ENCODE measurements at places on chromosomes 7 and 10. TPM values are rescaled to one million over a fixed set of nuclear protein-coding genes. Genes with fewer than 3 reads are reported as not detected.

TMEM273 gene
- total RNA-seq, result 2.0 TPM

PIP gene
- not detected for total RNA-seq

ACSM6 gene
- not detected for total RNA-seq

GIMAP6 gene
- total RNA-seq, result 35.9 TPM

CYP2W1 gene
- total RNA-seq, result not detected

NPY4R2 gene
- not detected for total RNA-seq

DNA sequence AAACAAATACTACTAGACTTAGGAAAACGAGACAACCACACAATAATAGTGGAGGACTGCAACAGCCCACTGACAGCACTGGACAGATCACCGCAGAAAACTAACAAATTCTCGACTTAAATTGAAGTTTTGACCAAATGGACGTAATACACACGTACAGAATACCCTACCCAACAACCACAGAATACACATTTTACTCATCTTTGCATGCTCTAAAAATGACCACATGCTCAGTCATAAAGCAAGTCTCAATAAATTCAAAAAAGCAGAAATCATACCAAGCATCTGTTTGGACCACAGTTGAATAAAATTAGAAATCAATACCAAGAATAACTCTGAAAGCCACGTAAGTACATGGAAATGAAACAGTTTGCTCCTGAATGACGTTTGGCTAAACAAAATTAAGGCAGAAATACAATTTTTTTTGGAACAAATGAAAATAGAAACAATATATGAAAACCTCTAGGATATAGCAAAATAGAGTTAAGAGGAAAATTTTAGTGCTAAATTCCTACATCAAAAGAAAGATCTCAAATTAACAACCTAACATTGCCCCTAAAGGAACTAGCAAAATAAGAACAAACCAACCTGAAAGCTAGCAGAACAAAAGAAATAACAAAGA, 30.6 kb downstream of the MAPK8 start:
- no peak for DNase-seq

- DNase-seq, result no peak
These were observed 68.1 kb downstream of the CALN1 start for GRCh38 chr7:72343991-72344390.

DNA sequence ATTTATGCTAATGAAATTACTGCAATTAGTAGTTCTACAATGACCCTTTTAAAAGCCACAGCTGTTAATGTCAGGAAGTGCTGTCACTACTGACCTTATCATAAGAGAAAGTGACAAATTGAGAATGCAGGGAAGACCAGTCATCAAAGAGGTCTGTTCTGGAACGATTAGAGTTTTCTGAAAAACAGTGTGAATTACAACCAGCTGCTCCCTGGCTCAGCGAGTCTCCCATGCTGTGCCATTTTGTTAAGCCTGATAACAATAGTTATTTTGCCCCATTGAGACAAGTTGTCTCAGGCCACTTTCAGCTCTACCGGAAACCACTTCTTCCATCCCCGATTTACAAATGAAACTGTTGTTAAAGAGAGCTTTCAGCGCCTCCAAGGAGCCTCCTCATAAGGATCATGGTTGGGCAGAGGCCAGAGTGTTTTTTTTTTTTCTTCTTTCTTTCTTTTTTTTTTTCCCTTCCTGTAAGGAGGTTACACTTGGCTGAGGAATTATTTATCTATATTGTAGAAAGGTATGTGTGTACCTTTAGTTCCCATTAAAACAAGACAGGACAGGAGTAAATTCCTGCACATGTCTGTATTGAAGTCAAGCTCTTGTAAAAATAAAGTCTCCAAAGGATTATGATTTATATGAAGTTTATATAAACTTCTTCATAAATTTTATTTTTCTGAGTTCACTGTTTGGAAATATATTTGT, 173.6 kb downstream of the CDCA7L start:
- DNase-seq, result no peak

DNA sequence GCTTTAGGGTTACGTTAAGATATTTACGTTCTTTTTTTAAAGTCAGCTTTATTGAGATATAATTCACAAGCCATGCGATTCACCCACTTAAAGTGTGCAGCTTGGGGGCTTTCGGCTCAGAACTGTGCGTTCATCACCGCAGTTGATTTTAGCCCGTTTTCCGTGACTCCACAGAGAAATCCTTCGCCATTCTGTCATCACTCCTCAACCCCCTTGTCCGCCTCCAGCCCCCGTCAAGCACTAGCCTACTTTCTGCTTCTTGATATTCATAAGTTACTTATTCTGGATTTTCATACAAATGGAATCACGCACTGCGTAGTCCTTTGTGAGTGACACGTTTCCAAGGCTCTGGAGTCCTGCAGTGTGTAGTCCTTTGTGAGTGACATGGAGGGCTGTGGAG, 20.4 kb downstream of the FAM20C start:
- no peak for DNase-seq

DNA sequence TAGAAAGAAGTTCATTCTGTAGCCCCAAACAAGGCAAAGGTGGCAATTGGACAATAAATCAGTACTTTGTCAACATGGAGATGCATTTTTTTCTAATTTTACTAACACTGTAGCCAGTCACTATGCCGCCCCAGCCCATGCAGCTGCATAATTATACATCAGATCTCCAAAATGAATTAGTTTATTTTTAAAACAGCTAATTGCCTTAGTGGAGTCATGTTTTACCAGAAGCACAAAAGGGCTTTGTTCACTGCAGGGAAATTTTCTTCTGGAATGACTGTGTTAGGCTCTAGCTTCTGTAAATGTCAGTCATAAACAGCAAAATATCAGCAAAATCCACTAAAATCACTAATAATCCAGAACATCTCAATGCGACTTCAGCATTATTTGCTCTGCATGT, 20.1 kb upstream of the HDAC9 start:
- DNase-seq, result no peak

DNA sequence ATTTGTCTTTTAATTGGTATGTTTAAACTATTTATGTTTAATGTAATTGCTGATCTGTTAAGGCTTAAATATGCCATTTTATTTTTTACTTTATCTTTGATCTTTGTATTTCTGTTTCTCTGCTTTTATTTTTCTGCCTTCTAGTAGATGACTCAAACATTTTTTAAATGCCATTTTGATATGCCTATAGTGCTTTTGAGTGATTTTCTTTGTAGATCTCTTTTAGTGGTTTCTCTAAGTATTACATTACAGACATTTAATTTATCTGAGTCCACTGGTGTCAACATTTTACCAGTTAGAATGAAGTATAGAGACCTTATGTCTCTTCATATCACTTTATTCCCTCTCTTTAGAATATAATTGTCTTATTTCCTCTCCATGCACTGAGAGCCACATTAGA, 32.7 kb downstream of the IL6 start:
- DNase-seq, result no peak

GRCh38 chr10:32142646-32143045, 86.4 kb upstream of the KIF5B start:
- DNase-seq, result no peak

DNA sequence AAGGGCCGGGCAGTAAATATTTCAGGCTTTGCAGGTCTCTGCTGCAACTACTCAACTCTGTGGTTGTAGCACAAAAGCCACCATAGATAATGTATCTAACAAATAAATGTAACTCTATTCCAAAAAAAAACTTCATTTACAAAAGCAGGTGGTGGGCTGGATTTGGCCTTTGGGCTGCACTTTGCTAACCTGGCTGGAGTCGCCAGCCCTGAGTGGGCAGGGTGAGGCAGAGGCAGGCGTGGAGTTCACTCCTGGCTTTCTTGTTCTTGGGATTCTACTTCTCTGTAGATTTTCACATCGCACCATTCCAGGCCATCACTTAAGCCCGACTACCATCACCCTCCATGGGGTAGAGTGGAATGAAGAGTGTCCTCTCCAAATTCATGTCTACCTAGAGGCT, 367.6 kb upstream of the MGMT start:
- DNase-seq, result no peak

DNA sequence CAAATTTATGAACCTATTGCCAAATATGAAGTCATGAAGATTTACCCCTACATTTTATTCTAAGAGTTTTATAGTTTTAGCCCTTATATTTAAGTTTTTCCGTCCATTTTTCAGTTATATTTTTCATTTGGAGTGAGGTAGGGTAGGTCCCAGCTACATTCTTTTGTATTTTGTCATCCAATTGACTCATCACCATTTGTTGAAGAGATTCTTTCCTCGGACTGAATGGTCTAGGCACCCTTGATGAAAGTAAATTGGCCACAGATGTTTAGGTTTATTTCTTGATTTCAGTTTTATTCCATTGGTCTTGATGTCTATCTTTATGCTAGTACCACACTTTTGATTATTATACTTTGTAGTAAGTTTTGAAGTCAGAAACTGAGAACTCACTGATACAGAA, 22.7 kb downstream of the CYP2C19 start:
- no peak for DNase-seq

DNA sequence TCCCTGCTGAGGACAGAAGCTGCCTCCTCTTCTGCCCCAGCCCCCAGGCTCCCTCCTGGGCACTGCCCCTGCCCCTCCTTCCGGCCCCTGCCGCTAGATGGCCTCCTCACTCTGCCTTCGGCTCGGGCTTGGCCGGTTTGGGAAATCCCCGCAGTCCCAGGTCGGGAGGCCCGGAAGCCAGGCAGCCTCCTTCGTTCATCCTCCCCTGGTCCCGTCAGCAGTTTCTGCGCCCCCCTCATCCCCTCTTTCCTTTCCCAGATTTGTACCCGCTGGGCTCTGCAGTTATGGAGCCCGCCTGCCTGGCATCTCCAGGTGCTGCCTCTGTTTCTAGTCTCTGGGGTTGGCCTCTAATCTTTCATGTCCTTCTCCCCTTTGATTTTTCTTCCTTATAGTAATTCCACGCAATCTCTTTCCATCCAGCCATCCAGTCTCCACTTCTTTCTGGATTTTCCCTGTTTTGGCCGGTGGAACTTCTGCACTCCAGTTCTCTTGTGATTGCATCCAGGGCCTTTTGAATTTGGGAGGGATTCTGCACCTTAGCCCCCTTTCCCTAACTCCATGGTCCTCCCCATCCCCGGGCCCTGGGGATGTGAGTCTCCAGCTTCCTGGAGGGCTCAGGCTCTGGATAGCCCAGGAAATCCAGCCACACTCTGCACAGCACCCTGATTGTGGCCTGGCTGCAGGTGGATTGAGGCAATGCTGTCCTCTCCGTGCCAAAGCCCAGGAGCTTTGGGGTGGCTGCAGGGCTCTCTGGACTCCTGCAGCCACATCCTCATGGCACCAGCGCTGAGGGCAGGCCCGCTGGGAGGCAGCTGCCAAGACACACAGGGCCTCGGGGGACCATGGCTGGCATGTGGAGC, 3.3 kb upstream of the SHH start:
- peak; percentile 82 for DNase-seq

DNA sequence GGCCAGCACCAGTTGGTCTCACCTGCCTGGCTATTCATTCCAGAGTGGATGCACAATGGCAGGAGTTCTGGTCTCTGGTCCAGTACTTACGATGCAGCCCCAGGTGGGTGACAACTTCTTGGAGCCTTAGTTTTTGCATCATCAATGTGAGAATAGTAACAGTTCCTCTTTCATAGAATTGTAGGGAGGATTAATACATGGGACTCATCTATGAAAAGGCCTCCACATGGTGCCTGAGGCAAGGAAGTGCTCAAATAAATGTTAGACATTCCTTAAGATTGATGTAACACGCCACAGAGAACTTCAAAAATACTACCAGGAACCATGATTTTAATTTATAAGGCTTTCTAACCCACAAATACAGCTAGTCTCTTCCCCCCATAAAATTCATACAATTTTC, 120.1 kb upstream of the CHST15 start:
- no peak for DNase-seq

GRCh38 chr7:113816639-113817038, 102.2 kb downstream of the PPP1R3A start:
- DNase-seq, result no peak

- DNase-seq, result no peak
These were observed 78.1 kb downstream of the CALN1 start for GRCh38 chr7:72334066-72334465.

DNA sequence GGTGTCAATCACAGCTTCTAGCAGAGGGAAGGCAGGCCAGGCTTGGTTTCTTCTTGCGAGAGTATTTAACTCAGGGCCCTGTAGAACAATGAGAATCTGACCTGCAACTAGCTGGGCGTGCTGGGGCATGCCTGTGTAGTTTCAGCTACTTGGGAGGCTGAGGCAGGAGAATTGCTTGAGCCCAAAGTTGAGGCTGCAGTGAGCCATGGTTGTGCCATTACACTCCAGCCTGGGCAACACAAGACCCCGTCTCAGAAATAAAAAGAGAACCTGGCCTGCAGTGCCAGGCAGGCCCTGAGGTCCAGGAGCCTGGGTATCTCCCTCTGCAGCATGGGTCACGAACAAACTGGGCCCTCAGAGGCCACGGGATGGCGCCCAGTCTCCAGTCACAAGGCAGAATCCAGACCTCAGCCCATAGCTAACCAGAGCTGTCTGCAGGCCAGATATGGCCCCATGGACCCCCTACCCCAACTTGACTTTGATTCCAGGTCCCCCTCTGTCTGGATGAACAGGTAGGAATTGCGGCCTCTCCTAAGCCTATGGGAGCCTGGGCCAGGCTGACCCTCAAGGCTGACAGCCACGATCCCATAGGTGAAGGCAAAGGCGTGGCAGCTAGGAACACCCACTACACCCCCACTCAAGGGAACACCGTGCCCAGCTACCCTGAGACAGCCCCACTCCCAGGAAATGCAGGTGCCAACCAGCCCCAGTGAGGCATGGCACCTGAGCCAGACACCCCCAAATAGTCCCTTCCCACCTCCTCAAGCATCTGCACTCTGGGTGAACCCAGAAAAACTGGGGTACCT, 102.7 kb upstream of the TNRC18 start:
- DNase-seq, result peak; percentile 44

DNA sequence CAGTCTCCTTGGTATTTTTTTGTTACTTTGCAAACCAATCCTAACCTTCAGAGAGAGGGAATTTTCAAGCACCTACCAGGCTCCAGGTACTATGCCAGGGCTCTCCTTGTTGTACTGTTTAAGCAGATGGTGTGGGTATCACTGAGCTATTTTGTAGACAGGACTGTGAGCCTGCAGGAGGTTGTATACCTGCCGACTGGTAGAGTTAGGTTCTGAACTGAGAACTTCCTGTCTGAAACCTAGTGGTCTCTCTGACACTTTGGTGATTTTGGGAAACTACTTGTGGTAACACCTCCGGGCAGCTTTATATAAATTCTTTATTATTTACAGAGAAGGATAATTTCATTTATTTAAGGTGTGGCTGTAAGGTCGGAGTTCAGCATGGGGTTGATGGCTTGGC, 4.6 kb downstream of the ZNF853 start:
- DNase-seq, result no peak

GRCh38 chr7:139626817-139627216, 103.3 kb downstream of the CLEC2L start:
- DNase-seq, result no peak

DNA sequence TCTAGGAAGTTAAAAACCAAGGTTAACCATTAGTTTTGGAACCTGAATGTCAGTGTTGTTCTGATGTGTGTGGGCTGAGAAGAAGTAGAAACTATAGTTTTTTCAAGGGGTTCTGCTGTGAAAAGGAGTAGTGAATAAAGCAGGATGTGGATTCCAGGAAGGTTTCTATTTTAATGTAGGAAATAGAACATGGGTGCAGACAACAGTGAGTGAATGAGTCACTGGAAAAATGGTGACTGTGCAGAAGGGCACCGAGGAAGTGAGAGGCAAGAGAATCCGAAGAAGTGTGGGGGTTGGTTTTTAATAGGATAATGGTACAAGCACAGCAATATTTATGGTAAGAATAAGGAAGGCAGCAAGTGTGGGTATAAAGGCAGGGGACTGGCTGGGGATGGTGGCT, 120.4 kb downstream of the ARHGAP21 start:
- DNase-seq, result peak; percentile 8

Measured in activated naive CD4-positive, alpha-beta T cell treated with anti-CD3 and anti-CD28 coated beads, Interleukin-2, amount 50 U/mL, for 72 hours (primary cell).